MCF 10A (cell line): ENCODE measurements at places on chromosomes 4 and X. TPM values are rescaled to one million over a fixed set of nuclear protein-coding genes. Genes with fewer than 3 reads are reported as not detected.
A peak's percentile ranks its signal among the peaks of the same experiment; 100 is the strongest.

DNA sequence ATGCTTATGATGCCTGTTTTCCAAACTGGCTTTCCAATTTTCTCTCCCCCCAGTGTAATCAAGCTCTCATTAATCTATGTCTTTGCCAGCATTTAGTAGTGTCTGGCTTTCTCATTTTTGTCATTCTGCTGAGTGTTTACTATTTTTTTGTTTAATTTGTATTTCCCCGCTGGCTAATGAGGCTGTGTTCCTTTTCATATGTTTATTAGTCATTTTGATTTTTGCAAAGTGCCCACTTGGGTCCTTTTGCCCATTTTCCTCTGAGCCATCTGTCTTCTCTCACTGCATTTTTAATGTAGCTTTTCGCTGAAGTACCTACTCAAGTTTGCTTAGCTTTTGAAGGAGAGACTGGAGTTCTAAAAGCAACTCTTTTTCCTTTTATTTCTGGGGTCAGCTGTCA, 14.7 kb downstream of the DCK start:
- DNase-seq, result no peak

GRCh38 chr4:4627111-4627510, 85.3 kb upstream of the STX18 start:
- no peak for DNase-seq

- DNase-seq, result no peak
Measured at GRCh38 chr4:81468678-81469077, 3.0 kb downstream of the RASGEF1B start.

GRCh38 chr4:140684314-140684713, 71.9 kb downstream of the TBC1D9 start:
- no peak for DNase-seq

GRCh38 chr4:107863850-107864371, 39.2 kb downstream of the SGMS2 start:
- peak; percentile 84 for DNase-seq

GRCh38 chr4:83657336-83657735, 121.4 kb downstream of the GPAT3 start:
- DNase-seq, result no peak

DNA sequence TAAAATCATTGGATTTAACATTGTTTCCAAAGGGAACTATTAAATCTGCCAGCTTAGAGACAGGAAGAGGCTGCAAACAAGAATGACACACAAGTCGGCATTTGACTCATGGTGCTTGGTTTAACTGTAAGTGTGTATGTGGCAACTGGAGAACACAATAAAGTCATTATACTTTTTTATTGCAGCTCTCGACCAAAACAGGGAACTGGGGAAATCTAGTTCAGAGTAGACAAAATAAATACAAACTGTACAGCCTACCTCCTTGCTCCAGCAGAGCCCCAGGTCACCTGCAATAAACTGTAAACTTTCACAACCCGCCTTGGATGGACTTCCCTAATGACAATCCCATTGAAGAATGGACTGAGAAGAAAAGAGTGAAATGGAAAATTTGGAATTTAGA, 24.0 kb downstream of the NPY5R start:
- peak; percentile 22 for DNase-seq

DNA sequence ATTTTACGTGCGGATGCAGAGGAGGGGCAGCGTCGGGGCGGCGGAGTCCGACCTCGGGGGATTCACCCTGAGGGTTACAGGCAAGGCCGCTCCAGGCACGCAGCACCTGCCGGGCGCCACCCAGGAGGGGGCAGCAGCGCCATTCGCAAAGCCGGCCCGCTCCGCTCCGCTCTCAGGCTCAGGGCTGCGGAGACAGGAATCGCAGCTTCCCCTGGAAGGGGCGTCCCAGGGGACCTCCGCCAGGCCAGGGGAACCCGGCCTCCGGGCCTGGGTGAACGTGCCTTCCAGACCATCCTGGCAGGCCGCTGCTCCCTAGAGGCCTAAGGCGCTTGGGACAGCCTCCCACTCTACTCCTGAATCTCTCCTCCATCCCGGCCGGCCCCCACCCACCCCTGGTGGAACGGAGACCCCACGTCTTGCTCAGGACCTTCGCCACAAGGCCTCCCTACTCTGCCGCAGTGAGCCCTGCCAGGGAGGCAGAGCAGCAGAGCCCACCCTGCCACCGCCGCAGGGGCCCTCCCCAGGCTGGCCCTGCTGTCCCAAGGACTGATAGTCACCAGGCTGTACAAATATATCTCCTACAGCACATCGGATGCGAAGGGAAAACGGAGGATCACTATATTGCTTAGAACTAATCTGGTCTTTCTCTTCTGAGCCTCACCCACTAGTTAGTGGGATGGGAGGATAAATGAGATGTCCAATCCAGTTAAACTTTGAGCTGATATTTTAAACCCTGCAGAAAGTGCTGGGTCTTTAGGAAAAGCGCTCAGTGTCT, 115.0 kb downstream of the SMIM20 start:
- no peak for DNase-seq

GRCh38 chrX:53716328-53717088, 30.0 kb upstream of the HUWE1 start:
- DNase-seq, result no peak

DNA sequence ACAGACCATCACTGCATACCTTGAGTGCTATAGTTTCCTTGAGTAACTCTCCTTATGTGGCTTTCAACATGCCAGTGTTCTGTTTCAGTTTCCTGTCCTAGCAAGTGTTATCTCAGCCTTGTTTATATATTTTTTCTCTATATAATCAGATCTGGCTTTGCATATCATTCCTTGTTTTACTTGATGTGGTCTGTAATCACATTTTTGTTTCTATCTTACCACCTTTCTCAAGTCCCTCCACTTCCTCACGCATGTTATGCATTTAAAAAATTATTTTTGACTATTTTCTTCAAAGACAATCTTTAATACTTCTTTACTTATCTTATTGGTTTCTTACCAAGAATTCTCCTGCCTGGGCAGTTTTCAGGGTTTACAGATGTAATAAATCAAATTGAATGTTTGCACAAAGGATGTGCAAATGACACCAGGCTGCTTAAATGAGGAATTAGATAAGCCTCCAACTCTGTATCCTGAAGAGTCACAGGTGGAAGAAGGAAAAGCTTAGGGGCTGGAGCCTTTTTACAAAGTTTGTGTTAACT, 351.2 kb downstream of the BMPR1B start:
- DNase-seq, result no peak

- DNase-seq, result no peak
Measured at GRCh38 chrX:132738951-132739350, 219.5 kb downstream of the HS6ST2 start.

DNA sequence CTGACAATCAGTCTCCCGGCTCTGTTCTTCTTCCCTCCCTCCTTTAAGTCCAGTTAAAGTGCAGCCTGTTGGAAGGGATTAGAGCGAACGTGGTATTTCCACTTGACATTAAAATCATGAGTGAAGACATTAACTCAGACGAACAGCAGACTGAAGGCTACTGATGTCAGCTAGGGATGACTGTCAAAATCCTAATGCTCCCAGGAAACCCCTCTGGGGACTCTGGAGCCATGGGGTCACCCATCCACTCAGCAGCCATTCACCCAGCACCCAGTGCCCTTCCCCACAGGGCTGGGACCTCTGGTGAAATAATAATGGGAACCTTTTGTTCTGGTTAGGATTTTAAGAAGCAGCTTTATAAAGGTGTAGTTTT, 113.9 kb downstream of the DRD5 start:
- no peak for DNase-seq

GRCh38 chrX:68723491-68724155, 76.2 kb downstream of the STARD8 start:
- DNase-seq, result no peak

- peak; percentile 38 for DNase-seq
Measured at GRCh38 chr4:17721496-17722355, 59.7 kb downstream of the FAM184B start.

DNA sequence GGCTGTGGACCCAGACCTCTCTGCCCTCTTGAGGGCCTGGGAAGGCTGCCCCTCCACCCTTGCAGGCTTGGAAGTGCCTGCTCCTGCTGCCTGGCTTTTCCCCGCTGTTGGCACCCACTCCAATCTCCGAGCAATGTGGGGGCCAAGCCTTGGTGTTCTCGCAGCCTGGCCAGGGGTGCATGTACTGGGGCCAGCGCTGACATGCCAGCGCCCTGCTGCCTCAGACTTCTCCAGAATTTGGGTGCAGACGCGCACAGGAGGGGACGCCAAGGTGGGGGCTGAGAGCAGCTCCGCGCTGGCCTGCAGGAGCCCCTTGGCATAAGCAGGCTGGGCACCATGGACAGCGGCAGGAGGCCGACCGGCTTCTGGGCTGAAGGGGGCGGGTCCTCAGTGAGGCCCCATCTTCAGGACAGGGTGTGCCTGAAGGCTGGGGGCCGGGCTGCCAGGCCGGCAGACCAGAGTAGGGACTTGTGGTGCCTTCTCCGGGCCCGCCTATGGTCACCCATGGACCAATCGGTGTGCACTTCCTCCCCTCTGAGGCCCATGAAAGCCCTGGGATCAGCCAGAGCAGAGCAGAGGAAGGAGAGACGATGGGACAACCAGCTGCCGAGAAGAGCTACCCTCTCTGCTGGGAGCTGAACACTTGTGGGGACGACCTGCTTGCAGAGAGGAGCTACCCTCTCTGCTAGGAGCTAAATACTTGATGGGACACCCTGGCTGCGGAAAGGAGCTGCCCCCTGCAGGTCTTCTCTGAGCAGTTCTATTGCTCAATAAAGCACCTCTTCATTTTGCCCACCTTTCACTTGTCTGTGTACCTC, 118.3 kb downstream of the DNAAF6 start:
- peak; percentile 12 for DNase-seq

GRCh38 chrX:120485315-120485637, 16.2 kb upstream of the LAMP2 start:
- no peak for DNase-seq

- no peak for DNase-seq
Measured at GRCh38 chr4:110154582-110154981, 43.8 kb downstream of the ELOVL6 start.

DNA sequence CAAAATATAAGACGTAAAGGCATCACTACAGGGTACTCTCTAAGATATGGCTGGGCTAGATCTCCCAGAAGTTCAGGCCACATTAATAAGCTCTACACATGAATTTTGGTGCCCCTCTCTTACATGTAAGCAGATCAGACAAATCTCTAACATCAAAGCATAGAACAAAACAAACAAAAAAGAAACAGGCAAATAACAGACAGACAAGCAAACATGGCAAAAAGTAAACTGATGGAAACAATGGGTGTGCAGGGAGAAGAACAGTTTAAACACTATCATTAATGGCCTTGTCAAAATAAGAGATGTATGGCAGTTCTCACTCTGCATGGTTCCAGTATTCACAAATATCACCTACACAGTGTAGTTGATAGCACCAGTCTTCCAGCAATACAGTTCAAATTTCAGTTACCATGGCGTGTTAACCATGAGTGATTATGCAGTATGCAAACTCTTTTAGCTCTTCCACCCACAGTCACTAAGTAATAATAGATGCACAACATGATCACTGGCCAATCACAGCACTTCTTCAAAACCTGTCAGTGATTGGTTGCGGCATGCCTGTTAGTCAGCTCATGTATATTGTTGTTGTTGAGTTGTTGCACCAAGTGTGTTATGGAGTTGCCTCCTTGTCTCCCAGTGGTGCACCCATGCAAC, 110.7 kb upstream of the TLR3 start:
- no peak for DNase-seq

DNA sequence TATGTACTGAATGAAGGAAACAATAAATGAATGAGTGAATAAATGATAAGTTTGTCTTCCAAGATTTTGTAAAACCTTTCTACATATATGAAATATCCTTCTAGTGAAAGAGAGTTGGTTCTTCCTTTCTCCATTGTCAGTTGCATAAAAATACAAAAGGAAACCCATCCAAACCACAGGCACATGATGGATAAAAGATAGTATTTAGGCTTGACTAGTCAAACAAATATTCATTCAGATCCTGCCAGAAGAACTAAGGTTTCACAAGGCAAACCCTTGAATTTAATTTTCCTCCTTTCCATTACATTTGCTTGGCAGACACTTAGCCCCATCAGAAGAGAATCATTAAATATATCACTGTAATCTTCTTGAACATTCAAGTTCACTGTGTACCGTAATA, 208.4 kb downstream of the COL25A1 start:
- DNase-seq, result no peak

GRCh38 chr4:111228396-111228795, 605.5 kb upstream of the PITX2 start:
- DNase-seq, result no peak

DNA sequence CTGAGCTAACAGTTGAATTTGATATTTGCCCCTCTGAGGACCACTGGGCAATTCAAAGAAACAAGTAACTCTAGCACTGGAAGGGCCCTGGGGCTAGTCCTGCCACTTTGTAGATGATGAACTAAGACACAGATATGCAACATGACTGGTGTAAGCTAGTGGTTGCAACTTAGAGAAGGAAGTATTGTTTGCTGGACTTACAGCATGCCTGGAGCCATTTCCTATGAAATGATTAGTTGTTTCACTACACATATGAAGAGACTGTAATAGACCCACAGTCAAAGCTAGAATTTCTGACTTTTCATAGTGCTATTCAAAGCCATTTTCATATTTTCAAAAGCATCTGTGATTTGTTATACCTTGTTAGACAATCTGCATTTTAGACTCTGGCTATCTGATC, 96.2 kb downstream of the TSPAN7 start:
- no peak for DNase-seq

- DNase-seq, result no peak
Measured at GRCh38 chrX:41236629-41237028, 97.3 kb upstream of the DDX3X start.

The SLC7A11 gene
- total RNA-seq, result 103 and 153 TPM in 2 replicates

The RAB40AL gene
- 0.70 and 1.8 TPM in 2 replicates for total RNA-seq

The SHOX gene
- not detected in 2 replicates for total RNA-seq

The HOPX gene
- not detected in 2 replicates for total RNA-seq

The EXOC1L gene
- total RNA-seq, result not detected in 2 replicates

The AFF2 gene
- total RNA-seq, result 0.19 and 0.42 TPM in 2 replicates

The FGA gene
- not detected in 2 replicates for total RNA-seq
